ENCODE measurements at places on chromosomes 1 and 21.

DNA sequence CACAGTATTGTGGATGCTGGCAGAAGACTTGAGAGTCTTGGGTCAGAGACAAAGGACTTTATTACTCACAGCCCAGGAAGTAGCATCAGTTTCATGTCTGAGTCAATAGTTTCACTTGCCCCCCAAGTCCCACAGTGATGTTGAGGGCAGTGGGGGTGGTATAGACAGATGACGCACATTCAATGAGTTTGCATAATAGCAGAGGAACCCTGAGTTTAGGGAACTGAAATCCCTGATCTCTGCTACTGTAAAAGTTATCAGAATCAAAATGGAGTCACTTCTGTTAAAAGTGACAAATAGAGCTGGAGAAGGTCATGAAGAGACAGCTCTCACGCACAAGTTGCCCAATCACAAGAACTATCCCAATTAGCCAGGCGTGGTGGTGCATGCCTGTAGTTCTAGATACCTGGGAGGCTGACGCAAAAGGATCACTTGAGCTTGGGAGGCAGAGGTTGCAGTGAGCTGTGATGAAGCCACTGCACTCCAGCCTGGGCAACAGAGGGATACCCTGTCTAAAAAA, 11.5 kb upstream of the HCRTR1 start:
- no peak for DNase-seq

- DNase-seq, result peak; percentile 4
Observed at GRCh38 chr1:89780721-89781120, 40.1 kb upstream of the LRRC8D start.

DNA sequence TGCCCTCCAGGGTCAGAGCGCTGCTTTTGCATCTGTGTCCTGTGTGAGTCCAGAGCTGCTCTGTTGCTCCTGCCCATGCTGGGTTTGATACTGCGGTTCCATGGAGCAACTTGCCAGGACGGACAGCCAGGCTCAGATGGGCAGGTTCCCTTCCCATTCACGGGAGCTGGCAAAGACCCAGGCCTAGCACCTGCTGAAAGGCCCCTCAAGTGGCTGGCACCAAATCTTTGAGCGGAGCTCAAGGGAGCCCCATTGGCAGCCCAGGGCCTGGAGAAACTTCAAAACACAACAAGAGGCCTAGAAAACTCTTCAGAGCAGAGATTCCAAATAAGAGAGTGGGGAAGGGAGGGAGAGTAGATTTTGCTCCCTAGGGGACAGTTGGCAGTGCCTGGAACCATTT, 97.2 kb downstream of the ACTL8 start:
- no peak for DNase-seq

DNA sequence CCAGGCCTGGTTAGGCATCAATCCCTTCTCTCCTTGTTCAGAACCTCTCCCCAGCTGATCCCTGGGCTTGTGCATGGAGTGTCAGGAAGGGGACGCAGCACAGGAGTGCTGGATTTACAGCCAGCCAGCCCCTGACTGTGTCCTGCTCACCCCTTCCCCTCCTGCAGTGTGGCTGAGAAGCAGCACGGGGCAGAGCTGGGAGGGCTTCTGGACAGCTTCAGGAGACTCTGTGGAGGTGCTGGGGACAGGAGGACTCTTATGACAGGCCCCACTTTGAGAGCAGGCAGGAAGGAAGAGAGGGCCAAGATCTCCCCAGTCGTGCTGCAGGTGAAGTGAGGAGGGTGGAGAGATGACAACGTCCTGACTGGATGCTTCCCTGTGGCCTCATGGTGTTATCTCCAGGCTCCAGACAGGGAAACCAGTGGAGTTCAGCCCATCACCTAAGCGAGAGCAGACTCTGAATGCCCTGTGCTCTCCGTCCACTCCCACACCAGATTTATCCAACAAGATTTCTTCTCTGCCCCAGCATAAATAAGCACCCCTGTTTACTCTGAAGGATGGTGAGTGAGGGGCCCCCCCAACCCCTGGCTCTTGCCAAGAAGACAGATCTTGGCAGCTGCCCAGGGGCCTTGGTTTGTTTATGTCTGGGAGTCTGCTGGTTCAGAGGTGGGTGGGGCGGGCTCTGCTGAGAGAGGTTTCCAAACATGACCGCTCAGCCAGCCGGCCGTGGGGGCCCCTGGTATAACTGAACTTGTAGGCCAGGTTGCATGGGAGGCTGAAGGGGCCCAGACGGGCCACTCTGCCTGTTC, 21.3 kb downstream of the TMCC2 start:
- no peak for DNase-seq

DNA sequence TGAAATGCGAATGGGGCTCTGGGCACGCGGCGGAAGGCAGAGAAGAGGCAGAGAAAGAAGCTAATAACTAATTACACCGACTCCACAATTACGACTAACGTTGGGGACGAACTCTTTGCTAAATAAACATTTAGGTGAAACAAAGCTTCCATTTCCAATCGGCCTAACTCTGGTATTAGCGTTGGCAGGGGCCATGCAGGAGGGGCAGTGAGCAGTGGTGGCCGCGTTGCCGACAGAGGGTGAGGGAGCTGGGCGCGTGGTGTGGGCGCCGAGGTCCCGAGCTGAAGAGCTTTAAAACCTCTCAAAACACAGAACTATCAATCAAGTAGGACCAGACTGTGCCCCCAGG, 553 bp upstream of the NDUFV3 start:
- peak; percentile 63 for DNase-seq

GRCh38 chr1:116346943-116347673, 25.9 kb upstream of the ATP1A1 start:
- no peak for DNase-seq

GRCh38 chr1:239536165-239536849, 149.9 kb downstream of the CHRM3 start:
- DNase-seq, result no peak

All from SHP77 treated with DMSO at 0.1 percent for 48 hours (cell line).